Activated CD4-positive, alpha-beta T cell treated with anti-CD3 and anti-CD28 coated beads for 24 hours (primary cell): ENCODE measurements at places on chromosomes 1 and 21.

DNA sequence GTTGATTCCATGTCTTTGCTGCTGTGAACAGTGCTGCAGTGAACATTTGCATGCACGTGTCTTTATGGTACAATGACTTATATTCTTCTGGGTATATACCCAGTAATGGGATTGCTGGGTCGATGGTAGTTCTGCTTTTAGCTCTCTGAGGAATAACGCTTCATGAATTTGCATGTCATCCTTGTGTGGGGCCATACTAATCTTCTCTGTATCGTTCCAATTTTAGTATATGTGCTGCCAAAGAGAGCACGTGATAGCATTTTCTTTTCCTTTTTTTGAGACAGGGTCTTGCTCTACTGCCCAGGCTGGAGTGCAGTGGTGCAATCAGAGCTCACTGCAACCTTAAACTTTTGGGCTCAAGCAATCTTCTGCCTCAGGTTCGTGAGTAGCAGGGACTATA is 24.9 kb upstream of the MAP1LC3C start:
- no peak for DNase-seq

- DNase-seq: no peak
These were observed 36.2 kb downstream of the CASQ2 start for GRCh38 chr1:115732316-115732715.

DNA sequence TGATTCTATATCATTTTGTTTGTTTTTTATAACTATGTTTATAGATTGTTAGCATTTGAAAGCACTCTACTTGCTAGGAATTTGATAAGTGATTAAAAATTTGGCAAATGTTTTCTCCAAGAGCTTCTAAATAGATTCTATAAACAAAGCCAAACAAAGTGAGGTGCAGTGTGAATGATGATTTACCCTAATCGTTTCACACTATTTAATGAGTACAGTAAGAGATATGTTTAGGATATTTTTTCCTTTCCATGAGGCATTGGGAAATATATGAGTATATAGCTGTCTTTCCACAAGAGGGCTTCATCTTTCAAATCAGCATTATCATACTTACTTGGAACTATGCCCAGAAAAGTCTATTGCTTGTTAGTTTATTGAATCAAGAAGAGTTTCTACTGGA is 277.0 kb upstream of the BRINP3 start:
- DNase-seq: no peak

DNA sequence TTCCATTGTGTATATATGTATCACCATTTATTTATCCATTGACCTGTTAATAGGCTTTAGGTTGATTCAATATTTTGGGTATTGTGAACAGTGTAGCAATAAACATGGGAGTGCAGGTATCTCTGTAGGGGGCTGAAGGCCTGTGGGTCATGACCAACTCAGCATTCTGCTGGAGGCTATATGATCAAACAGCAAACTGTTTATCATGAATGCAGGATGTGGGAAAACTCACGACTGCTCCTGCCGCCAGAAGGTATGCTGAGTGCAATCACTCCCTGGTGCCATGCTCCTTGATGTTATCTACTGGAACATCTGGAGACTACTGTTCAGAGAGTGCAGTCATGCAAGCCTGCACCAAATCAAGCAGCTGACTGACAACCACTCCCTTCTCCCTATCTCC is 275.2 kb downstream of the COL11A1 start:
- no peak for DNase-seq

DNA sequence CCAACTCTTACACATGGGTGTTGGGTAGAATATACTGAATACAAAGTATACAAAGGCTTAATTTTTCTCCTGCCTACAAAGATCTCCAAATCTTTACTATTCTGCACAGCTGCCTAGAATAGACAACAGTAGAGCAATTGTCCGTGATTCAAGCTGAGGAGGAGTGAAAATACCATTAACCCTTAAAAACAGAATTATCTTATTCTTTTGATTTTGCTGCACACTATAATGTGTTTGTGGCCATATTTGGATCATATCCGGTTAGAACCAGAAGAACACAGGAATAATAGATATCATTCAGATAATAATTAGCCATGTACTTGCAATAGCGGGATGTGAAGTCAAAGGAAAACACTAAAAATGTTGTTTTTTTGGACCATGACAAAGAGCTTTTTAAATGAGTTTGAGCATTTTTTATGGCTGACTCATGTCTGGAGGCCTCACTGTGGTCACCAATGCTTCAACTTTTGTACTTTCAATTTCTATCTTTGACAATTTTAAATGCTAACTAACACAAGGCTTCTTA is 197.6 kb upstream of the FOXD3 start:
- no peak for DNase-seq

DNA sequence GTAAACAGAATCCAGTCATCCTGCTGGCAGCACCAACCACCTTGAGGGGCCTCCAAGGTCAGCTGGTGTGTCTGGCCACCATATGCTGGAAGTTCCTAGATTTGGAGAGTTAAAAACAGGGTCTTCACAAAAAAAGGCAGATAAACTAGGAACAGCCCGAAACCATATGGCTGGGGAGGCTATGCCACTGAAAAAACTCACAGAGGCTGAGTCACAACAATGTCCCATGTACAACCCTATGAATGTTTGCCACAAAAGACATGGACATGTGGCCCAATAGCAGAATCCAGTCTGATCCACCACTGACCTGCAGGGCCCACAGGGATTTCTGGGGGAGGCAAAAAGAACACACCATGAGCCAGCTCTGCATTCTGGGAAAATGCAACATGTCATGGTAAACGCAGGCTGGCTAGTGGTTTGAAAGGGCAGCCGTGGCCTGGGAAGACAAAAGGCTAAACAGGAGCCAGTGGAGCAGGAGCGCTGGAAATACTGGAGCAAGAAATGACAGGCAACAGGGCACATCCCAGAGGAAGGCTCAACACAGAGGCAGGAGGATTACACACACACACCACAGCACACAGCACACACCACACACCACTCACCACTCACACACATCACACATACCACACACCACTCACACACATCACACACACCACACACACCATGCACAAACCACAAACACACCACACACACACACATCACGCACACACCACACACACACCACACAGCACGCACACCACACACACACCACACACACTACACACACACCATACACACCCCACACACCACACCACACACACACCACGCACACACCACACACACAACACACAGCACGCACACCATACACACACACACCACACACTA is 55.4 kb downstream of the HSF2BP start:
- no peak for DNase-seq

GRCh38 chr1:30668024-30668423 is 55.4 kb downstream of the MATN1 start:
- DNase-seq: no peak

GRCh38 chr1:204983881-204984280 is 59.1 kb upstream of the CNTN2 start:
- no peak for DNase-seq

DNA sequence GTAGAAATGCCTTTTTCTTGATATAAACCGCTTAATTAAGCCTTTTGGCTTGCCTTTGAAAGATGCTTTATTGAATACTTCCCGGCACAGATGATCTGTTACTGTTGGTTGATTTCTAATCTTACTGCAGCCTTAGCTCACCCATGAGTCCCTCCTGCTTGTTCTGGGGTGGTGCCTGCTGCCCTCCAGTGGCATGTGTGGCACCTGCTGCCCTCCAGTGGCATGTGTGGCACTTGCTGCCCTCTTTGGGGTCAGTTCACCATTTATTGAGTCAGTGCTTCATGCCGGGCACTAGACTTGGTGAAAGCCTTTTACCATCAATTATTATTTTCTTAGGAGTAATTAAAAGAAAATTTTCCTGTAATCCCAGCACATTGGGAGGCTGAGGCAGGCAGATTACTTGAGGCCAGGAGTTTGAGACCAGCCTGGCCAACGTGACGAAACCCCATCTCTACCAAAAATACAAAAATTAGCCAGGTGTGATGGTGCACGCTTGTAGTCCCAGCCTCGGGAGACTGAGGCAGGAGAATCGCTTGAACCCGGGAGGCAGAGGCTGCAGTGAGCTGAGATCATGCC is 54.3 kb downstream of the ADARB1 start:
- DNase-seq: peak; percentile 42

- DNase-seq: no peak
These were observed 10.9 kb upstream of the BATF3 start for GRCh38 chr1:212710566-212710965.

DNA sequence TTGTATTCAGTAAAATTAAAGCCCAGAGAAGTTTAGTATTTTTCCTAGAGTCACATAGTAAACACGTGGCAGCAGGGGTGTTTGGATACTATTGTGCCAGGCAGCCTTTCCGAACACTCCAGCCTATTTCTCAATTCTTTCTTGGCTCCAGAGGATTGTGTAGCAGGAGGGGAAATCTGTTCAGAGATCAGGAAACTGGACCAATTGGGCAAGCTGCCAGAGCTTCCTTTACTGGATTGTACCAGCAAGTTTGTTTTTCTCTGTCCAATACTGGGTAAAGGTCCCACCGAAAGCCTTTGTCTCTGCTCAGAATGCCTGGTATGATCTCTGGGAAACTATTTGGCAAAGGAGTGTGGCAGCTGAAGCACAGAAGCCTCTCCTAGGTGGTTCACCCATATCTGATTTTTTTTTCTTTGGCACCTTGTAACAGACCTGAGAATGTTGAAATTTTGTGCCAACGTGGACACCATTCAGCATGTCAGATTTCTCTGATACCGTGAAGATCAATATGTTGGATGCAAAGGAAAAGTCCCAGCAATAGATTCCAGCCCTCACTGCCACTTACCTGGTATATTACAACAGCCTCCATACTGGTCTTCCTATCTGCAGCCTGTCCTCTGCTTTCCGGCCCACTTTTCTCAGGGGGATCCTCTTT is 126.2 kb downstream of the FGGY start:
- DNase-seq: no peak

DNA sequence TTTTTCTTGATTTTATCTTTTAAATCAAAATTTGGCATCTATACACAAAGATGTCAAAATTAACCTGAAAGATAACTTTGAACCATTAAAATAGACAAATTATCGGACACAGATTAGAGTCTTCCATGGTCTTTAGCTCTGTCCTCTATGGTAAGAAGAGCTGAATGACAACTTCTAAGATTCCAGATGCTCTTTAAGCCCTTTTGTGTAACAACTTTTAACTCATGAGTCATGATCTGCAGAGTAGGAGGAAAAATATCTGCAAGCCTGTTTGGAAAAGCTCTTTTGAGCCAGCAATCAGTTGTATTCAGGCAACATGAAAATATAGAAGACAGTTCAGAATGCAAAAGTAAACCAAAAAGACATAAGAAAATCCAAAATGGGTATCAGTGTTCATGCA is 37.8 kb downstream of the TTC13 start:
- no peak for DNase-seq

- DNase-seq: no peak
These were observed 133.1 kb downstream of the CAMTA1 start for GRCh38 chr1:6918186-6918924.

- DNase-seq: no peak
These were observed 97.6 kb downstream of the APP start for GRCh38 chr21:26072666-26073615.

- no peak for DNase-seq
These were observed 50.4 kb downstream of the ADAMTS1 start for GRCh38 chr21:26794597-26795411.

- DNase-seq: no peak
These were observed 103.8 kb downstream of the EPHB2 start for GRCh38 chr1:22814176-22815042.

- DNase-seq: no peak
These were observed 28.3 kb downstream of the GADD45A start for GRCh38 chr1:67713057-67713846.

- no peak for DNase-seq
These were observed 1.4 kb upstream of the USP21 start for GRCh38 chr1:161157867-161158266.

GRCh38 chr1:114062477-114063099 is 83.3 kb downstream of the OLFML3 start:
- no peak for DNase-seq

- peak; percentile 78 for DNase-seq
These were observed at the start of gene SCYL3 for GRCh38 chr1:169893645-169894423. Gene SCYL3 (minus strand): TSS chr1:169893896. CDS start chr1:169888840, 5,056 bp downstream.

- no peak for DNase-seq
These were observed 397.6 kb downstream of the PLA2G4A start for GRCh38 chr1:187226396-187226795.
